Forelimb muscle (tissue), 1 donor: ENCODE measurements at places on chromosomes 7 and 10. TPM values are rescaled to one million over a fixed set of nuclear protein-coding genes. Genes with fewer than 3 reads are reported as not detected.

- DNase-seq, result no peak
Measured at GRCh38 chr10:25382029-25382810, 207.4 kb downstream of the GPR158 start.

The TMEM229A gene
- not detected for polyA plus RNA-seq

The KIAA1549 gene
- polyA plus RNA-seq, result 9.9 TPM

The TMEM184A gene
- 0.78 TPM for polyA plus RNA-seq

- DNase-seq, result no peak
Measured at GRCh38 chr10:986881-987619, 1.2 kb upstream of the GTPBP4 start.

The TRIM50 gene
- polyA plus RNA-seq, result 0.67 TPM

The SMKR1 gene
- 0.14 TPM for polyA plus RNA-seq

DNA sequence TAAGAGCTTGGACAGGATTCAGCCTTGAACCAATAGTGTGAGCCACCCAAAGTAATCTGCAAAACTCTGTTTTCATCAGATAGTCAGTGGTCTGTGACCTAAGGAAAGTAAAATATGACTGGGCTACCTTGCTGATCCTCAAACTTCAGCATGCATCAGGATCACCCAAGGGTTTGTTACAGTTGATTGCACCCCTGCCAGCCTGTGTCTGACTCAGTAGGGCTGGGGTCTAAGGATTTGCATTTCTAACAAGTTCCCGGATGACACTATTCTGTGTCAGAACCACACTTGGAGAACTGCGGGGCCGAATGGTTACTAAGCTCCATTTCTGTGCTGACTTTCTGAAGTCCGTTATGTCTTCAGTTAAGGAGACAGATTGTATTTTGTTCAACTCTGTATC lies 40.6 kb upstream of the TSPAN13 start:
- DNase-seq, result no peak

- no peak for DNase-seq
Measured at GRCh38 chr7:90178679-90179278, 24.5 kb downstream of the STEAP1 start.

DNA sequence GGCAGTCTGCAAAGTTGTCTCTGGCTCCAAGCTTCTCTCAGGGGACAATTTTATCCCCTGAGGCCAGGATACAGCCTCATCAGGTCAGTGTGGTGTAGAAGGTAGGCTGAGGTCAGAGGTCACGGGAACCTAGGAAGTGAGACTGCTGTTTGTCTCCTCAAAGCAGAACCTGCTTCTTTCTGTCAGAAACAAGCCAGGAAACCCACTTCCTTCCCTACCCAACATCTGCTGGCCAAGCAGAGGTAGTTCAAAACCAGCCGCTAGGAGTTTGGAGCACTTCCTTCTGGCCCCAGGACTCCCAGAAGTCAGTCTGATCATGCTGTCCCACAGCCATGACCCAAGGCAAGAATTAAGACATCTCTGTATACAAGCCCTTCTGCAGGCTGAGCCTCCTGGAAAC lies 12.2 kb downstream of the CLRN3 start:
- no peak for DNase-seq

The ZNF273 gene
- polyA plus RNA-seq, result 4.5 TPM

DNA sequence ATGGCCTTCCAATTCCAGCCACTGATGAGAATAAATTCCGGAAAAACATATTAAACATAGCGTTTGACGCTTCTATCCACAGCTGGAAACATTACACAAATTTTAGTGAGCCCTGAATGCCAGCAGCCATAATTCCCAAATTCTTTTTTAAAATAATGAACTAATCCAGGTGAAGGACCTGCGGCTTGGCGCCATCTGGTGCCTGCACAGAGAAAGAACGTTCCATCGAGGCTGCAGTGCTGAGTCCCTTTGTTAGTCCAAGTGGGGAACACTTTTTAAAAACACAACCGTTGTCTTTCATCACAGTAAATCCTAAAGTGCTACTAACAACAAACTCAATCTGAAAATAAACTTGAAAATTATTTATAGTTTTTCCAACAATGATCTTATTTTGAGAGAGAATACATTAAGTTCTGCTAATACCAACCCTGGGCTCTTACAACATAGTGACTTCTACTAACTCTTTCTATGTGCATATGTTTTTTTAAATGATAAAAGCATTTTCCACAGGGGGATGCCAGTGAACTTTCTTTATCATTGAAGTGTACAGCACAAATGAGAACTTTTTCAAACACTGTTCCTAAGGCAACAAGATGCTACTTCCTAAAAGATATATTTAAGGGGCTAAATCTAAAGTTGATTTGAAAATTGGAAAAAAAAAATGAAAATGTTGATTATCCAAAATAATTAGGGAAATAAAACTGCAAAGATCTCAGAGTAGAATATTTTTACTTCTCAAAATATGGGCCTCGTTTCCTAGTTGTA lies 166.9 kb upstream of the RNF32 start:
- no peak for DNase-seq

DNA sequence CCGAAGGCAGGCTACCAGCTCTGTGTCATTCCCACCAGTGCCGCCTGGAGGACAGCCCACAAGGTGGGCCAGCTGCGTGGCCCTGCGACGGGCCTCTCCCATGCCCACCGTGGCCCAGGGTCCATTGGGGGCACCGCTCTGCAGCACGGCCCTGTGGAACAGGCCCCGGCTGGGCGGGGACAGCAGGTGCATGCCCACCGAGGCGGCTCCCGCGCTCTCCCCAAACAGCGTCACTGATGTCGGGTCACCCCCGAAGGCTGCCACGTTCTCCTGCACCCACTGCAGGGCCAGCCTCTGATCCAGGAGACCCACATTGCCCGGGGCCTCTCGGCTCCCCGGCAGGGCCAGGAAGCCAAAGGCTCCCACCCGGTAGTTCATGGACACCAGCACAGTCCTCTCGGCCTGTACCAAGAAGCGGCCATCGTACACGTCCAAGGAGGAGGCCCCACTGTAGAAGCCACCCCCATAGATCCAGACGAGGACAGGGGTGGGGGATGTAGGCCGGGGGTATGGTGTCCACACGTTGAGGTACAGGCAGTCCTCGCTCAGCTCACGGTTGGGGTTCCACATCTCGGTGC lies 2.3 kb downstream of the ACHE start:
- DNase-seq, result no peak

The SEPHS1 gene
- 52.4 TPM for polyA plus RNA-seq

The PROSER2 gene
- 4.7 TPM for polyA plus RNA-seq

The CCDC172 gene
- not detected for polyA plus RNA-seq

DNA sequence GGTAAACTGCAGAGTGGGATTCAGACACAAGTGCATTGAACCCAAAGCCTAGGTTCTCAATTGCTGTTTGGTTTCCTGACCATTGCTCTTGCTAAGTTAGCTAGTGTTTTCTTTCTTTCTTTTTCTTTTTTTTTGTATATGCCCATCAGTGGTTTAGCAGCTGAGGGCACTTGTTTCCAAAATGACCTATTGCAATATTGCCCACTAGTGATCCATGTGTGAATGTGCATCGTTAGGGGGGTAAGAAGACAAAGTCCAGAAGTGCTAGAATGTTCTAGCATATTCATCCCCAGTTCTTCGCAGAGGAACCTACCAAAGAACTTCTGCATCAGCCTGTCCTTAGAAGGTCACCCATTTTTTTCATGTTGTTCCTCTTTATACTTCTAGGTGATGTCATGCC lies 252.8 kb upstream of the GPR26 start:
- DNase-seq, result no peak

The TYW1B gene
- 6.0 TPM for polyA plus RNA-seq

- no peak for DNase-seq
Measured at GRCh38 chr7:158112571-158113320, 474.9 kb downstream of the PTPRN2 start.

DNA sequence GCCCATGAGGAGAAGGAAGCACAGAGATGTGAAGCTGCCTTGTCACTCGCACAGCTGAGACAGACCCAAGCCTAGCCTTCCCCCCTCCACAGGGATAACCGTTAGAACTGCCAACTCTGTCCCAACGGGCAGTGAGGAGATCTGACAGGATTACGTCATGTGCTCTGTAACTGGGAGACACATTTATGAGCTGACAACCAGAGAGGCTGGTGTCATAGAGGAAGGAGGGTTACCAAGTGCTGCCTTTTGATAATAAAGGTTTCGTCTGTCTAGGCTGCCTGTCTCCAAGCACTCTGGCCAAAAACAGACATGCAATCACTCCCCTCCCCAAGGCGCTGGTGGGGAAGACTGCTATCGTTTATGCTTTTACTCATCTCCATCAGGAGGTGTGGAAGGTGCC lies 165.9 kb downstream of the PLXNA4 start:
- no peak for DNase-seq

GRCh38 chr10:128080641-128081040 lies 45.6 kb downstream of the MKI67 start:
- no peak for DNase-seq

The CYP3A7 gene
- 0.24 TPM for polyA plus RNA-seq

- no peak for DNase-seq
Measured at GRCh38 chr10:15169555-15170401, 1.3 kb upstream of the NMT2 start.

The CALD1 gene
- 98.8 TPM for polyA plus RNA-seq

GRCh38 chr7:96861-97260 lies 95.5 kb upstream of the FAM20C start:
- DNase-seq, result no peak

- no peak for DNase-seq
Measured at GRCh38 chr10:129811208-129811607, 152.9 kb downstream of the EBF3 start.

The STEAP1B gene
- 1.7 TPM for polyA plus RNA-seq

The TRIL gene
- 24.3 TPM for polyA plus RNA-seq

- DNase-seq, result no peak
Measured at GRCh38 chr7:45924283-45924682, 3.2 kb upstream of the IGFBP3 start.

The C1QL3 gene
- polyA plus RNA-seq, result 0.38 TPM

- DNase-seq, result no peak
Measured at GRCh38 chr7:156504006-156504405, 136.6 kb upstream of the RNF32 start.

The PLEKHS1 gene
- 0.05 TPM for polyA plus RNA-seq

DNA sequence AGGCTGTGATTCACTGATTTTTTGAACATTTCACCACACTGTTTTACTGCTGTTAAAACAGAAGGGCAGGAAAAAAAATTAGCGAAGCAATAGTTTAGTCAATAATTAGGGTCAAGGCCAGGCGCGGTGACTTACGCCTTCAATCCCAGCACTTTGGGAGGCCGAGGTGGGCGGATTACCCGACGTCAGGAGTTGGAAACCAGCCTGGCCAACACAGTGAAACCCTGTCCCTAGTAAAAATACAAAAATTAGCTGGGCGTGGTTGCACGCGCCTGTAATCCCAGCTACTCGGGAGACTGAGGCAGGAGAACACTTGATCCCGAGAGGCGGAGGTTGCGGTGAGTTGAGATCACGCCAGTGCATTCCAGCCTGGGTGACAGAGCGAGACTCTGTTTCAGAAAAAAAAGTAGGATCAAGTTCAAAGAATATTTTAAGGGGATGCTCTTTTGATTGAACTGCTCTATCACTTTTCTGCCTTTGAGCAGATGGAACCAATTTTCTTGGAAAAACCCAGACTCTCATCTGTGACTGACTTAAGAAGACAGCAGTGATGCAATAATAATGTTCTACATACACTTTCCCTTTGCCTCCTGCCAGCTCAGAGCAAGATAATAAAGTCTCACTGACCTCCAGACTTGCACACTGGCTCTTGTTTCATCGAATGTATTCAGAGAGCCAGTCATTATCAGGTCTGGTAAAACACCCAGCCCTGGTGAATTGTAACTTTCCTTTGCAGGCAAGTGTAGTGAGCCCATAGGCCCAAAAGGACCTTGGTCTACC lies 1.6 kb upstream of the PPA1 start:
- peak; percentile 32 for DNase-seq

DNA sequence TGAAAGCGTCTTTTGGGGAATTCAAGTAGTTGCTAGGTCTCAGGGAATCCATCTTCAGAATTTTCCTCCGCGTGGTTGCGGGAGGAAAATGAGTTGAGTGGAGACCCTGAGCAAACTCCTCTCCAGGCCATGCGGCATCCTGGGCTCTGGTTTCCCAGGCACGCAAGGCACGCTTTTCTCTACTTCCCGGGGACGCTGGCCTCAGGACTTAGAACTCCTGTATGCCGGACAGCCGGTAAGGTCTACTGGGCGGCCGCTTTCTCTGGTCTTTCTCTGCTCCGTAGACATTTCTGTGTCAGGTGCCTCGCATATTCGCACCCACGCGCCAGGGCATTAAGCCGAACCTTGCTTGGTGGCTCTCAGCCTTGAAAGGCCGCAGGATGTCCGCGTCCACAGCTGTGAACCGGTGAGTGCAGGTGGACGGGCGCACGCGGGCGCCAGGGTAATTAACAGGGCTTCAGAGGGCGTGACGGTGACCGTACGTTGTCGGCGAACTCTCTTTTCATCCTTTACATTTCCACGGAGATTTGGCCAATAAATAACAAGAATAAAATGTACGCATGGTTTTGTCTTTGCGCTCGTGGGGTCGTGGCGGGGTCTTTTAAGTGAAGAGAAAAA lies 992 bp upstream of the RBM20 start:
- no peak for DNase-seq

- DNase-seq, result no peak
Measured at GRCh38 chr10:11424456-11425295, 186.8 kb downstream of the USP6NL start.

DNA sequence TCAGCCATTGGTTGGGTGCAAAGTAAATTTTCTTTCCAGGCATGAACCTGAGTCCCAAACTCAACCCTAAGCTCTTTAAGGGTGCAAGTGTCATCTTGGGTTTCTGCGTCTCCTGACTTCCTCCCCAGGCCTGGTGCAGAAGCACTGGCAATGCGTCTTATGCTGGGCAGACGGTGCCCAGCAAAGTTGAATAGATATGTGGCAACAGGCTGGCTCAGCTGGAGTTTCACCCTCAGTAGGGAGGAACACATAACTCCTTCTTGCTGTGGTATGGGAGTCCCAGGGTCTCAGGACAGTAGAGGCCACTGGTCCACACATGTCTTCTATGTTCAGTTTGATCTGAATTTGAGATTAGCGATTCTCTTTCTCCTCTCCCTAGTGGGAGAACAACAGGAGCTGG lies 181.3 kb downstream of the RPS24 start:
- DNase-seq, result no peak

The SOSTDC1 gene
- polyA plus RNA-seq, result 10.2 TPM

The LIPK gene
- not detected for polyA plus RNA-seq

DNA sequence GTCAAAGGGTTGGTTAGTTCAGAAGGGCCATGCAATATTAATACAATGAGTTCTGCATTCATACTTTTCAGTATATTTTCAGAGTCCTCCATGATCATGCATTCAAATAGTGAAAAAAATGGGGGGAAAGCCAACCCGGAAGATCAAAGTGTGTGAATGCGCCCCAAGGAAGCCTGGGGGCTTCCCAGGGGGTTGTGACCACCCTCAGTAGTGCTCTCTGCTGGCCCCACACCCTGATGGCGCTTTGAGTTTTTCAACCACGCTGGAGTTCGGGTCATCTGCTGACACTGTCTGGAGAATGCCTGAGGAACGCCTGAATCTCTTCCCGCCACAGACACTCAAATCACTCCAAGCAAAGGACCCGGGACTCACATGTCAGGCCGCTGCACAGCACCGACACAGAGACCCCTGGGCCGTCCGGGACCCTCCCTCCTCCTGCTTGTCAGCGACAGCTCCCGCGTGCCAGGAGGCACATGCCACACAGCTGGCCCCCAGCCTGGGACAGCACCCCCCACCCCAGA lies 1.0 kb downstream of the TNS3 start:
- DNase-seq, result no peak
